ENCODE measurements at places on chromosomes 5 and 9. TPM values are rescaled to one million over a fixed set of nuclear protein-coding genes. Genes with fewer than 3 reads are reported as not detected.
A peak's percentile ranks its signal among the peaks of the same experiment; 100 is the strongest.

- no peak for DNase-seq
Observed at GRCh38 chr9:128917151-128917849, 3.5 kb upstream of the PHYHD1 start.

Gene NUTM2G
- not detected for polyA plus RNA-seq

- no peak for DNase-seq
Observed at GRCh38 chr5:122398016-122398415, 86.0 kb downstream of the SNCAIP start.

GRCh38 chr9:115969096-115969495 lies 184.5 kb upstream of the PAPPA start:
- DNase-seq: no peak

DNA sequence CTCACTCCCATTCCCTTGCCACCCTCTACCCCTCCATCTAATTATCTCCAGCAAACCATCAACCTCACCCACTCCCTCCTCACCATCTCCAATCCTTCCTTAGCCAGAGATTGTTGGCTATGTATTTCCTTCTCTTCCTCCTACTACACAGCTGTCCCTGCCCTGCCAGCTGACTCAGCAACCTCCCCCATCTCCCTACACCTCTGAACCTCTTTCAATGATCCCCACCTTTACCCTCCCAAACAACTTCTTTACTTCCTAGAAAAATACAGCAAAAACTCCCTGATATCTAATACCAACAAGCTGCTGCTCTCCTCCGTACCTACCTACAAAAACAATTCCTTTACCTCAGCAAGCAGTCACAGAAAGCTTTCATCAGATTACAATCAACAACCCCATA lies 37.3 kb downstream of the SPTLC1 start:
- DNase-seq: no peak

- DNase-seq: no peak
Observed at GRCh38 chr5:173793648-173794548, 94.3 kb upstream of the CPEB4 start.

GRCh38 chr5:150729859-150730258 lies 29.0 kb downstream of the DCTN4 start:
- DNase-seq: no peak

DNA sequence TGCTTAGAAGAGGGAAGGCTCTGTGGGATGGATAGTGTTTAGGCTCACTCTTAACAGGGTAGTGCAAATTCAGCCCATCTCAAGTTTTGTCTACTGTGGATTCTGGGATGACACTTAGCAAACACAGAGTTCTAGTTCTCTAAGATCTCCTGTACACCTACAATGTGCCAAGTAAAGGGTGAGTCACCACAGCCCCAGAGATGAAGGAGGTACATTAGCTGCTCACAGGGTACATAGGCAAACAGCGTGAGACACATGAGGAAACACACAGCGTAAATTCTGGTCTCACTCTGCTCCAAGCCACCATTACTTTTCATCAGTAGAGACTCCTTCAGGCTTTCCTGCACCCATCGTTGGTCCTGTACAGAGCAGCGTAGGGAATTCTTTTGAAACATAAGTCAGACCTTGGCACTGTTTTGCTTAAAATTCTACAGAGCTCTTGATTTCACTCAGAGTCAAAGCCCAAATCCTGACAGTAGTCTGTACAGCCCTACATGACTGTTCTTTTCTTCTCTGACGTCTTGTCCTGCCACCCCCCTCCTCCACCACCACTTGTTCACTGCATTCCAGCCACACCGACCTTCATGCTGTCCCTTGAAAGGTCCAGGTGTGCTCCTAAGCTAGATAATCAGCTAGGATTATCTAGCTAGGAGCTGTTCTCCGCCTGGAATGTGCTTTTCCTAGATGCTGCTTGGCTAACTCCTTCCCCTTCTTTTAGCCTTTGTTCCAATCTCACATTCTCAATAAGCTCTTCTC lies 8.7 kb downstream of the ASTN2 start:
- DNase-seq: no peak

DNA sequence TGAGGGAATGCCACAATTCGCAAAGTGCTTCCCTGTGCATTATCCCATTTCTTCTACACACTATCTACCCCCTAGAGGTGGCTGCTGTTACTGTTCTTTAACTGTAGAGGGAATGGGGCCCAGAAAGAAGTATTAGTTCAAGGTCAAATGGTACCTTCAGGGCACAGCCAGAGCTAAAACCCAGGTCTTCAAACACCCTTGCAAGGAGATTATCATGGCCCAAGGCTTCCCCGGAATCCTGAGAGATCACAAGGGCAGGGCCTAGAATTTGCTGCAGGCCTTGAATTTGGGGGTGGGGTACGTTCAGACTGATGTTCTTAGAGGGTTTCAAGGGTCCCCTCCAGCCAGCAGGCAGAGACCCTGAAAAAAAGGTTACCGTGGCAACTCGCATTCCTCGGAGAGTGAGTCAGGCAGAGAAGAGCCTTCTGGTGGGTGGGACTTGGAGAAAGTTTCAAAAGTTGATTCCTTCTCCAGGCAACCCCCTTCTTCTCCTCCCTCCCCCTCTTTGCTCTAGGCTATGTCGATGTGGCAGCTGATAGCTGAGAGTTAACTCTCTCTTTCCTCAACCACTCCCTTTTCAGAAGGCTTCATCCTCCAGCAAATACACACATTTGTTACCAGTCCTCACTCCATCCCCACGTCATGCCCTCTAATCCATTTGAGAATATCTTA lies 1.9 kb downstream of the SPARC start:
- peak; percentile 94 for DNase-seq

Gene WWC1
- 1.4 TPM for polyA plus RNA-seq

Gene HMGXB3
- polyA plus RNA-seq: 33.4 TPM

Gene CKMT2
- polyA plus RNA-seq: 0.10 TPM

Gene PCDHA9
- 0.06 TPM for polyA plus RNA-seq

GRCh38 chr5:122745597-122745996 lies 29.3 kb upstream of the SNX2 start:
- no peak for DNase-seq

- peak; percentile 24 for DNase-seq
Observed at GRCh38 chr5:33479311-33479710, 38.5 kb downstream of the TARS1 start.

DNA sequence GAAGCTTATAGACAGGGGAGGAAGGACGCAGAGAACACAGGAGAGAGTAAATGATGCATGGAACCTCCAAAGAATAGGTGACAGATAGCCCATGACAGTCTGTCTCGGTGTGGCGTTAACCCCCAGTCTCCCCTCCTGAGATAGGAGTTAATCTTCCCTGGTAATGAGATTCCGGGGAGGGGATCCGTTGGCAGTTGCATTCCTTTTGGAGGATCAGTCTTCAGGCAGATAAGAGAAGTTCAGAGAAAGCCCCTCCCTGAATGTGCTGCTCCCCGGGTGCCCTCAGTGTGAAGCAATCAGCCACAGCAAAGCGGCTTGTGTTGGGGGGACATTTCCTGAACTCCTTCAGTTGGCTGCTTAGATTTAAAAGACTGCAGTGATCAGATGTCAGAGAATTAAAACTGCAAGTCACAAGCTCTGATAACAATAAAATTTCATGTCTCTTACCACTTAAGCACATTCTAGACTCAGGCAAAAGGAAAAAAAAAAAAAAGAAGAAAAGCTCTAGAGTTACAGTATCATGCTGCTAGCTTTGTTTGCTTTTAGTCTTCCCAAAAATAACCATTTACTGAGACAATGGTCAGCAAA lies 121.1 kb downstream of the EGFLAM start:
- DNase-seq: no peak

DNA sequence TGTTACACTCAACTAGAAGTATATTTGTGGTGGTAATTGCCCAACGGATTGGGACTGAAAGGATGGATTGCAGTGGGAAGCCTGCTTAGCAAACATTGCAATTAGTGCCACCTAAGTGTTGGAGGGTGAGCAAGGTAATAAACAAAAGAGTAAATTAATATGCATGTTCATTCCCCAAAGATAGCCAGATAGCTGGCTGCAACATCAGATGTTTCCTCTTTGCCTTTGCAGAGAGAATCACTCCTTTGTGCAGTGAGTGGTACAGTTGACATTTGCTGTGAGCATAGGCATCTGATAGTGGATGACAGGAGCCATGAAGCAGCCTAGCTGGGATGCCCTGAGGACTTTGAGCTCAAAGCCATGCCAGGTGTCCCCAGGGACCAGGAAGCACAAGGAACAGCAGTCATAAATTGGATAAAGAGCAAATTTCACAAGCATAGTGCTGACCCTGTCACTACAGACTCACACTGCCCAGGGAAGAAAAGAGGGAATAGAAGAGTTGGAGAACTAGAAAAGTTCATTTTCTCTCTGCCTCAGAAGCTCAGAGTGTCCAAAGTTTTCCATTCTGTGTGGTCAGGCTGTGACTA lies 336.1 kb upstream of the SLC30A5 start:
- no peak for DNase-seq

DNA sequence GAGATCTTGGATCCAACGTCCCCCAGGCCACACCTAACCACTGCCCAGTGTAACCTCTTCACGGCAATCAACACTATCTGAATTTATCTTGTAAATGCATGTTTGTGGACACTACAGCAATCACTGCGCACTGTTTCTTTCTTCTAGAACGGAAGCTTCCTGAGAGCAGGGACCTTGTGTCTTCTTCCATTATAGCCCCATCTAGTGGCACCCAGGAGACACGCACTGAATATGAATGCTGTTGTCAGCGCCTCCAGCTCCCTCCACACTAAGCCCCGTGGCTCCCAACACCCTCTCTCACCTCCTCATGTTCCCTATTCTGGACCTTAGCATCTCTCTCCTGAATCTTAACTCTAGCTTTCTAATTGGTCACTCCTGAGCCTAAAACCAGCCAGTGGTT lies 72.7 kb downstream of the SMIM23 start:
- DNase-seq: no peak

Gene ANKRD34B
- not detected for polyA plus RNA-seq

DNA sequence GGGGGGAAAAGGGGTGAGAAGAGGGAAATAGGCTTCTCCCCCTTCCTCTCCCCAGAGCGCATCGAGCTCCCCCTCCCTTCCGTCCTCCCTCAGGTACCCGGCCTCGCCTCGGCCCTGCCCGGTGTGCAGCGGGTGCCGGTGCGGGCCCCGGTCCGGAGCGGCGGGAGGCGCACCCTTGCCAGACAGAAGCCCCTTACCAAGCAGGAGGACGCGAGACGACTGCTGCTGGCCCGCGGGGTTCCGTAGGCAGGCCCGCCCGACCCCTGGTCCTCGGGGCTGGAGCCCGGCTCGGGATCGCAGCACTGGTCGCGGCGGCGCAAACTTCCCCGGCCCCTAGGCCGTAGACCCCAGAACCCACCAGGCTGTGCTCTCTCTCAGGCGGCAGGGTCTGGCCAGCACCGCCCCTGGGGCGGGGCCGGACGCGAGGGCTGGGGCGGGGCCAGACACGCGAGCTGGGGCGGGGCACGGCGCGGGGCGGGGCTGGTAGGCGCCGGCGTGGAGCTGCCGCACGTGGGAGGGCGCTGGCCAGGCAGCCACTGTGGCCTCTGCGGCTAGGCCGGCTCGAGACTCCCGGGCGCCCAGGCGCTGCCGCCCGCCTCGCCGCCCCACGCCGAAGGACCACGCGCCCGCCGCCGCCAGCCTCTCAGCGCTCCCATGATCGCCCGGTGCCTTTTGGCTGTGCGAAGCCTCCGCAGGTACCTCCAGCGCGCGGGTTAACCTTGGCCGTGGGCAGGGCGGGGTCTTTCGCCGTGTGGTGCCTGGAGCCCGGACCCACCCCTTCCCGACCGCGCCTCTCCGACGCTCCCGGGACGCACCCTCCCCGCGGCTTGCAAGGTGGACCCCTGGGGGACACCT lies at the start of the genes NLN and SGTB:
NLN (plus strand) TSS at position 486 of the 855 bp plus-strand sequence; CDS start at position 655, 169 bp downstream.
SGTB (minus strand) TSS at position 390 of the 855 bp plus-strand sequence. CDS start 1,302 bp downstream, outside the sequence.
- no peak for DNase-seq

DNA sequence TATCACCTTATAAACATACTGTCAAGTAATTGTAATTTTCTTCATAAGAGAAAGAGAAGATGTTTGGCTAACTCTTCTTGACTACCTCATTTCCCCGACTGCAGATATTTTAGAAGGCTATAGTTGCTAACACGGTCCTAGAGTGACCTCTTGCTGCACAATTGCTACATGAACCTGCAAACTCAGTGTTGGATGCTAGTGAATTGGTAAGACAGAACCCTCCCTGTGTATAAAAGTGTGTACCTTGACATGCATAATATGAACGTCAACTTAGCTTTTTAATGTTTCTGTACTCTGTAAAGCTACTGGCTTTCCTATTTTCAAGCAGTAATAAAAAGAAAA lies 46.7 kb upstream of the CER1 start:
- no peak for DNase-seq

- no peak for DNase-seq
Observed at GRCh38 chr9:37146410-37146809, 26.0 kb downstream of the ZCCHC7 start.

DNA sequence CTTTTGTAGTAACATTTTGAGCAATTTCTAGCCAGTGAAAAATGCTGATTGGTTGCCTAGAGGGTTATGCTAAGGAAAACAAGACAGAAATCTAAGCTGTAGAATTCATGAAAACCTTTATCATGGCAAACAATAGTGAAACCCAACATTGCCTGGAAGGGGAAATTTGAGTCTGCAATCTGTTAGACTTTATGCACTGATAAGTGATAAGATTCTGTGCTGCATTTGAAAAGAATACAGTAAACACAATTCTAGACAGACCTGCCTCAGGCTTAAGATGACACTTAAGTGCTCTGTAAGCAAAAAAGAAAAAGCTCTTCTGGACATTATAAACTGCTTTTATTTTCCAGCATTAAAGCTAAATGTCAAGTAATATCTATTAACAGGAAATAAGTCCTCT lies 519.3 kb downstream of the ISL1 start:
- no peak for DNase-seq

GRCh38 chr5:96114736-96115135 lies 153.1 kb upstream of the ELL2 start:
- DNase-seq: no peak

DNA sequence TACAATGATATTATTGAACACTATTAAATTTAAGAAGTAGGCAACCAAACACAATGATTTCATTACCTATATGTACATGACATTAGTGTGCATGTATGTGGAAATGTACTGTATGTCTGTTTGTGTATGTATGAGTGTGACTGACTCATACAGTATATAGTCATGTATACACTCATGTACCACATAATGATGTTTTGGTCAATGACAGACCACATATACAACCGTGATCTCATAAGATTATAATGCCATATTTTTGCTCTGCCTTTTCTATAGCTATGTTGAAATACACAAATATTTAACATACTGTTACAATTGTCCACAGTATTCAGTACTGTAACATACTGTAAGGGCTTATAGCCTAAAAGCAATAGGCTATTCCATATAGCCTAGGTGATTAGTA lies 19.7 kb downstream of the SVEP1 start:
- no peak for DNase-seq

Gene PPP2R2B
- polyA plus RNA-seq: 0.58 TPM

Gene CCNJL
- polyA plus RNA-seq: 0.71 TPM

Gene DNAI1
- polyA plus RNA-seq: not detected

- no peak for DNase-seq
Observed at GRCh38 chr9:37514999-37515398, 29.3 kb downstream of the POLR1E start.

DNA sequence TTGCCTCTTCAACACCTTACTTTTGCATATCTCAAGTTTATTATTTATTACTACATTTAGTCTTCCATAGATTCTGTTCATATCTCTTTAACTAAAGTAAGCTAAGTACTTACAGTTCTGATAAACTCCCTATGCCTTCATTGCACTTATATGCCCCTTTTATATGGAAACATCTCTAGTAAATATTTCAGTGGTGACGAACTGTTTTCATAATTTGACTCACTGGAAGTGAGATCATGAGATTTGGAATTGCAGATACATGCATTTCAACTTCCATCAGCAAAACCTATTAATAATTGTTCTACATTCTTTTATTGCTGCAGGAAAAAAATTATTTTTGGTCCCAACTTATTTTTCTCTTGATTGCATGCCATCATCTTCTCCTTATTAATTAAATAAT lies 263.5 kb downstream of the CD180 start:
- peak; percentile 26 for DNase-seq

- peak; percentile 92 for DNase-seq
Observed at GRCh38 chr5:131671994-131672655, 37.1 kb upstream of the RAPGEF6 start.

- no peak for DNase-seq
Observed at GRCh38 chr5:2658881-2659470, 92.5 kb downstream of the IRX2 start.
